ENCODE measurements at places on chromosomes 4 and X.

DNA sequence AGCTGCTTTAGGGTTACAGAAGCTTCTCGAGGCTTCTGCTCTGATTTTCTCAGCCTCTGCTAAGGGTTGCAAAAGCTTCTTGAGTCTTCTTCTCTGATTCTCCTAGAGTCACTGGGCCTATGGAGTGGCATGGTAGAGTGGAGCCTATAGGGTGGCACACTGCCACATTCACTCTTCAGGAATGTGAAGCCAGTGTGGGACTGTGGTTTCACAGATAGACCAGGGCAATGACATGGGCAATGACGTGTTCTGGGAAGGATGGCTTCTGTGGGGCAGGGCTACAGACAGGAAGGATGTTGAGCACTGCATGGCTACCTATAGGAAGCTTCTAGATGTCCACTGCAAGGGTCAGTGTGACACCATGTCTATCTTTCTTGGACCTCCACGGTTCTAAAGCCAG is 11.0 kb upstream of the MAMLD1 start:
- DNase-seq = no peak

DNA sequence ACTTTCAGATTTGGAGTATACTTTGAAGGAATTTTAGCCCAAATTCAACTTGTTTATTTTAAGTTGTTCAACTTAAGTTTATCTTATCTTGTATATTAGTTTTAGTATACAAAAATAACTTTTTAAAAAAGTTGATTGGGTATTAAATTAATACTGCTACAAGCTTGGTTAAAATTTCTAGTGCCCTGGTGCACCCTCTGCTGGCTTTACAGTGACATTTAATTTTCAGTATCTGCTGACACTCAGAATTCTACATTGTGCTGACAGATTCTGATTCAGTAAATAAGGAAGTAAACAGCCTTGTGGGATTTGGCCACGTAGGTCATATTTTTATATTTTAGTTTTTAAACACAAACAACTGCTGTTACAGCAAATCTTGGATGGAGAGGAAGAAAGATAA is 2.9 kb downstream of the EDA start:
- no peak for DNase-seq

GRCh38 chrX:132068405-132068804 is 45.3 kb downstream of the STK26 start:
- no peak for DNase-seq

GRCh38 chr4:24400537-24400936 is 183.8 kb downstream of the DHX15 start:
- DNase-seq = no peak

DNA sequence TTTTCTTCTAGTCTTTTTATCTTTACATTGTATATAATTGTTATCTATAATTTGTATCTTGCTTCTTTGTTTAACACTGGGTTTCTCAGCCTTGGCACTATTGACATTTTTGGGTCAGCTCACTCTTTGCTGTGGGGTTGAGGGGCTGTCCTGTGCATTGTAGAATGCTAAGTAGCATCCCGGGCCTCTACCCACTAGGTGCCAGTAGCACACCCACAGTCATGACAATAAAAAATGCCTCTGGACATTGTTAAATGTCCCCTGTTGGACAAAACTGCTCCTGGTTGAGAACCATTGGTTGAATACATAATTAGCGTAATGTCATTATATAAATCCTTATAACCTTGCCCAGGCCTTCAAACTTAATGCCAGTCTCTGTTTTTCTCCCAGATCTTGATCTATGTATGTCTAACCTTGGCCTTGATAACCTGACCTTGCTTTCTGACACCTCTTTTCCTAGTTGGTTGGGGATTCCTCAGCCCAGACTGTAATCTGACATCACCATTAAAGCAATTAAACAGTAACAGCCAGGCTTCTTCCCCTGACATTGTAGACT is 46.1 kb downstream of the DCX start:
- DNase-seq = no peak

- no peak for DNase-seq
Measured at GRCh38 chr4:38381788-38382187, 282.2 kb upstream of the KLF3 start.
